ENCODE measurements at places on chromosomes 5 and 9. TPM values are rescaled to one million over a fixed set of nuclear protein-coding genes. Genes with fewer than 3 reads are reported as not detected.
A peak's percentile ranks its signal among the peaks of the same experiment; 100 is the strongest.

GRCh38 chr5:114857941-114858551 is 311.7 kb downstream of the TRIM36 start:
- no peak overlapping the region for H3K27ac ChIP-seq
- H3K36me3 ChIP-seq, result no peaks in the 10 kb centered on the region
- no peak for DNase-seq
- H3K27me3 ChIP-seq, result no peaks in the 10 kb centered on the region

DNA sequence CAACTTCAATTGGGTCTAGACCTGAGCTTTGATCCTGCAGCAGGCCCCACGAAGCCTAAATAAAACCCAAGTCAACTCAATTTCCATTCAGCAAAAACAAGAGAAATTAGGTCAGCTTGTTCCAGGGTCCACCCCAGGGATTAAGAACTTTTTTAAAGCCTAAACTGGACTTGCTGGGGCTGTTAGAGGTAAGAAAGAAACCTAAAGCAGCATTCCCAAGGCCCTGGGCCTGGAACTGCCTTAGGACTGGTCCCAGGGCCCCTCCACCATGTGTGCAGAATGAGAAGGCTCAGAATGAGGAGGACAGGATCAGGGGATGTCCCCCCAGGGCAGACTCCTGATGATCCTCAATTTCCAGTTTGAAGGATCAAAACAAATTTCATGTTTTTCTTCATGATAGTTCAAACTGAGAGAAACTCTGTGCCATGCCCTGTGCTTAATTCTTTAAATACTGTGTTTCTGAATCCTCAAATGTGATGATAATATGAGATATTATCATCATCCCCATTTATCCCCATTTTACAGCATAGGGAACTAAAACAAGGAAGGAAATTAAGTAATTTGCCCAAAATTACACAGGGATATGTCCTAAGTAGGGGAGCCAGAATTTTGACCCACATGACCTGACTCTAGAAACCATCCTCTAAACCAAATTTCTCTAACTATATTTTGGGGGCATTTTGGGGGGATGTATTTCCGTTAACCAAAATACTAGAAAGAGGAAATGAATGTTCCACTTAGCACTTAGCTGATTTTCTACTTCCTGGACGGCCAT is 64.5 kb downstream of the DENND1A start:
- no peaks in the 10 kb centered on the region for H3K27me3 ChIP-seq
- H3K4me1 ChIP-seq, result peaks cover 43% of the 10 kb centered on the region
- H3K36me3 ChIP-seq, result no peaks in the 10 kb centered on the region
- peak overlapping the region; percentile 62 for H3K27ac ChIP-seq
- H3K4me3 ChIP-seq, result no peak overlapping the region

DNA sequence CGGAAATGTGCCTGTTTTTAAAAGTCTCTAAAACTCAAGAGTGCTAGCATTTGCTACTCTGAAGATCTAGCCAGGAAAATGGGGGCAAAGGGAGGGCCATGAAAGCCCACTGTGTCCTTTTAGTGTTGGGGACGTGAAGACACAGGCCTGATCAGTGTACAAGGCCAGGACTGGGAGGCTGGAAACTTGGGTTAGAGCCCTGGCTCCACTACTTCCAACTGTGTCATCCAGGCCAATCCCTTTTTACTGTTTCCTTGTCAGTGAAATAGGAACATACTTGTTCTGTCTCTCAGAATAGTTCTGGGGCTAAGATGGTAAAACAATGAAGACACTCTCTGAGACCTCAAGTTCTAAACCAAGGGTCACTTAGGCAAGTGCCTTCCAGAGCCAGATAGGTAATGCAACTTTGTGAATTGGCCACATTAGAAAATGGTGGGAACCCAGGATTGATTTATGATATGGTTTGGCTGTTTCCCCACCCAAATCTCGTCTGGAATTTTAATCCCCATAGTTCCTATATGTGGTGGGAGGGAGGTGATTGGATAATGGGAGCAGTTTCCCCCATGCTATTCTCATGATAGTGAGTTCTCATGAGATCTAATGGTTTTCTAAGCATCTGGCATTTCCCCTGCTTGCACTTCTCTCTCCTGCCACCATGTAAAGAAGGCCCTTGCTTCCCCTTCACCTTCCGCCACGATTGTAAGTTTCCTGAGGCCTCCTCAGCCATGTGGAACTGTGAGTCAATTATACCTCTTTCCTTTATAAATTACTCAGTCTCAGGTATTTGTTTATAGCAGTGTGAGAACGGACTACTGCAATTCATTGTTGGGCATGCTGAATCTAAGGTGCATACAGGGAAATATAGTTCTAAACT is 30.4 kb upstream of the B4GALT1 start:
- H3K36me3 ChIP-seq, result no peaks in the 10 kb centered on the region
- peak; percentile 52 for DNase-seq
- H3K27ac ChIP-seq, result peak overlapping the region; percentile 70
- no peak overlapping the region for H3K4me3 ChIP-seq
- H3K27me3 ChIP-seq, result no peaks in the 10 kb centered on the region

GRCh38 chr5:135139381-135140134 is 105.5 kb upstream of the PITX1 start:
- H3K4me1 ChIP-seq, result no peaks in the 10 kb centered on the region
- H3K27me3 ChIP-seq, result peaks cover 64% of the 10 kb centered on the region
- no peak for DNase-seq
- H3K36me3 ChIP-seq, result no peaks in the 10 kb centered on the region
- no peak overlapping the region for H3K27ac ChIP-seq
- no peak overlapping the region for H3K4me3 ChIP-seq

GRCh38 chr9:16143947-16144890 is 591.4 kb downstream of the CCDC171 start:
- H3K4me1 ChIP-seq, result no peaks in the 10 kb centered on the region
- no peak overlapping the region for H3K4me3 ChIP-seq
- no peaks in the 10 kb centered on the region for H3K36me3 ChIP-seq
- no peaks in the 10 kb centered on the region for H3K27me3 ChIP-seq

GRCh38 chr9:20558566-20559016 is 63.7 kb downstream of the MLLT3 start:
- no peak overlapping the region for H3K27ac ChIP-seq
- H3K4me3 ChIP-seq, result no peak overlapping the region
- no peak for DNase-seq
- H3K4me1 ChIP-seq, result peaks cover 54% of the 10 kb centered on the region
- no peaks in the 10 kb centered on the region for H3K36me3 ChIP-seq

- H3K27ac ChIP-seq, result no peak overlapping the region
- H3K4me3 ChIP-seq, result no peak overlapping the region
- DNase-seq, result no peak
- no peaks in the 10 kb centered on the region for H3K4me1 ChIP-seq
These were observed 68.0 kb upstream of the FANCC start for GRCh38 chr9:95385521-95385920.

DNA sequence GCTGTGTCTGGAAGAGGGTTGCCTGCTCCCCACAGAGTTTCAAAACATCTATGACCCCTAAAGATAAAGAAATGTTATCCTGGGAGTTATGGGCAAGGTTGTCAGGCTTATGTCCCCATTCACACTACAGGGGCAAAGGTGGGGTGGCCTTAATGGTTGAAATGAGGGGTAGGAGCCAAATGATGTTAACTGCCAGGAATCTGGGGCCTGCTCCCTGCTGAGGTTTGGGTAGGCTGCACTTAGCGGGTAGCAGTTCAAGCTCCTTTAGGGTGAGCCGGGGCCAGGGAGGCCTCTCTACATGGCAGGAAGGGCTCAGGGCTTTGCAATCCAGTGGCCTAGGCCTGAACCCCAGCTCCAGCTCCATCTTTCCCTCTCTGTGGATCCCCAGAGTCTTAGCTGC is 3.0 kb downstream of the FGF18 start:
- peaks cover 89% of the 10 kb centered on the region for H3K4me1 ChIP-seq
- peak overlapping the region; percentile 89 for H3K27ac ChIP-seq
- H3K36me3 ChIP-seq, result no peaks in the 10 kb centered on the region
- peaks cover 11% of the 10 kb centered on the region for H3K27me3 ChIP-seq
- DNase-seq, result no peak

- no peak overlapping the region for H3K4me3 ChIP-seq
- H3K4me1 ChIP-seq, result peaks cover 14% of the 10 kb centered on the region
- DNase-seq, result peak; percentile 16
- H3K27ac ChIP-seq, result no peak overlapping the region
- H3K36me3 ChIP-seq, result no peaks in the 10 kb centered on the region
These were observed 44.5 kb upstream of the NR5A1 start for GRCh38 chr9:124551472-124552272.

DNA sequence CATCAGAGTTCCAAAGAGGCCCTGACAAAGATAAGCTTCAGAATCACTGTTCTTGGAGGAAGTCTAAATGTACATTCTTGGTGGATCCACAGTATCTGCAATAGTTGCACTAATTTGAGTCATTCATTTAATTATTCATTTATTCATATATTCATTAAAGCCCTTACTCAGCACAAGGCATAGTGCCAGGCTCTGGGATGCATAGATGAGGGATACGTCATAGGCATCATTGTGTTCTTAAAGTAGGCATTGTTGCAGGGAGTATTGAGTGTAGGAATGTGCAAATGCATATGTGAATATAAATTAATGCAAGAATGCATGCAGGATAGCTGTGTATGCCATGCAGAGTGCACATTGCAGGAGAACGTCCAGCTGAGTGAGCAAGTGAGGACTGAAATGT is 100.7 kb downstream of the DRD1 start:
- no peaks in the 10 kb centered on the region for H3K36me3 ChIP-seq
- no peak overlapping the region for H3K27ac ChIP-seq
- H3K4me3 ChIP-seq, result no peak overlapping the region
- H3K27me3 ChIP-seq, result peaks cover 41% of the 10 kb centered on the region

- no peak for DNase-seq
- no peak overlapping the region for H3K4me3 ChIP-seq
- no peaks in the 10 kb centered on the region for H3K36me3 ChIP-seq
These were observed 918.3 kb downstream of the NR2F1-AS1 start for GRCh38 chr5:92662741-92663140.

GRCh38 chr9:131264231-131264630 is 12.1 kb downstream of the FAM78A start:
- H3K4me3 ChIP-seq, result no peak overlapping the region
- H3K36me3 ChIP-seq, result peaks cover 35% of the 10 kb centered on the region
- H3K27ac ChIP-seq, result peak overlapping the region; percentile 99
- H3K27me3 ChIP-seq, result no peaks in the 10 kb centered on the region
- DNase-seq, result no peak

GRCh38 chr5:17218353-17219005 is 1.0 kb downstream of the BASP1 start:
- H3K27ac ChIP-seq, result peak overlapping the region; percentile 30
- H3K36me3 ChIP-seq, result no peaks in the 10 kb centered on the region
- peak overlapping the region; percentile 66 for H3K4me3 ChIP-seq

- no peak for DNase-seq
- no peaks in the 10 kb centered on the region for H3K4me1 ChIP-seq
- H3K4me3 ChIP-seq, result no peak overlapping the region
- H3K27me3 ChIP-seq, result peaks cover 82% of the 10 kb centered on the region
These were observed 247.3 kb downstream of the MAN2A1 start for GRCh38 chr5:109936996-109937395.

- peaks cover 6% of the 10 kb centered on the region for H3K4me1 ChIP-seq
- H3K27ac ChIP-seq, result no peak overlapping the region
- no peak overlapping the region for H3K4me3 ChIP-seq
- no peak for DNase-seq
- H3K27me3 ChIP-seq, result no peaks in the 10 kb centered on the region
These were observed 54.0 kb upstream of the HSPB3 start for GRCh38 chr5:54401515-54401914.

- H3K36me3 ChIP-seq, result no peaks in the 10 kb centered on the region
- peak within 1 kb of the TSS; percentile 61 for H3K4me3 ChIP-seq
These were observed at the start of gene LHX2 for GRCh38 chr9:124011460-124012301. Gene LHX2 (plus strand): TSS chr9:124011768. CDS start chr9:124012349, 581 bp downstream.

DNA sequence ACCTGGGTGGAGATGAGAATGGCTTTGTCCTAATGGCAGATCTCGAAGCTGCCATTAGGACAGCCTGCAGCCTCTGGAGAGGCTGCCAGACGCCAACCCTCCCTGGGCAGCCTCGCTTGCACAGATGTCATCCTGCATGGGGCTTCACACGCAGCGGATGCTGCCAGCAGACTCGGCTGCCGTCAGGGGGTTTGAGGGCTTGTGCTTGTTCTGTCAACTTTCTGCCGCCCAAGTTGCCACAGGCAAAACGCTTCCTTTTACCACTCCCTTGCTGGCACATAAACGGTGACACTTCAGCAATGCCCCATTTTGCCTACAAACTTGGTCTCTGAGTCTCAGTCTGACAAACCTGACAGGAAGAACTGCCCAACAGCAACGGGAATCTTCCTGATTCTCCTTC is 24.7 kb downstream of the DAP start:
- peaks cover 19% of the 10 kb centered on the region for H3K36me3 ChIP-seq
- no peak overlapping the region for H3K4me3 ChIP-seq
- no peaks in the 10 kb centered on the region for H3K27me3 ChIP-seq
- H3K27ac ChIP-seq, result peak overlapping the region; percentile 31

GRCh38 chr5:124546643-124547042 is 199.8 kb downstream of the ZNF608 start:
- H3K27me3 ChIP-seq, result no peaks in the 10 kb centered on the region
- no peak overlapping the region for H3K27ac ChIP-seq
- H3K36me3 ChIP-seq, result no peaks in the 10 kb centered on the region
- no peak for DNase-seq

- H3K4me1 ChIP-seq, result peaks cover 9% of the 10 kb centered on the region
- no peaks in the 10 kb centered on the region for H3K36me3 ChIP-seq
- H3K27ac ChIP-seq, result no peak overlapping the region
These were observed 200.2 kb upstream of the TARS1 start for GRCh38 chr5:33240558-33240957.

DNA sequence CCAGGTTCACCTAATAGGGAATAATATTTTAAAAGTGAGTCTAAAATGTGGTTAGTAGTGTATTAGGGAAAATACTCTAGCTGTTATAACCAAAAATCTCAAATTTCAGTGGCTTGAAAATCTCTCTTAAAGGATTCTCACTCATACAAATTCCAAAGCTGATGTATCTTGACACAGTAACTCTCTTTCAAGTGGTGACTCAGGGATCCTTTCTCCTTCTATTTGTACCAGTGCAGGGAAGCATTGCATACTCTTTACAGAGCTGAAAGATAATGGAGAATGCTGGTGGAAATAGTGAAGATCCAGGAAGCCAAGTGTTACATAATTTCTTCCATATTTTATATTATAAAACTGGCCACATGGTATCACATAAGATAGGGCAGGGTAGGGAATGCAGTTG is 560.2 kb upstream of the CDH9 start:
- H3K36me3 ChIP-seq, result no peaks in the 10 kb centered on the region
- no peaks in the 10 kb centered on the region for H3K4me1 ChIP-seq
- H3K27me3 ChIP-seq, result no peaks in the 10 kb centered on the region
- H3K4me3 ChIP-seq, result no peak overlapping the region
- DNase-seq, result no peak

GRCh38 chr9:105670315-105670714 is 8.1 kb downstream of the TAL2 start:
- H3K27me3 ChIP-seq, result peaks cover 10% of the 10 kb centered on the region
- H3K4me1 ChIP-seq, result no peaks in the 10 kb centered on the region
- no peaks in the 10 kb centered on the region for H3K36me3 ChIP-seq

DNA sequence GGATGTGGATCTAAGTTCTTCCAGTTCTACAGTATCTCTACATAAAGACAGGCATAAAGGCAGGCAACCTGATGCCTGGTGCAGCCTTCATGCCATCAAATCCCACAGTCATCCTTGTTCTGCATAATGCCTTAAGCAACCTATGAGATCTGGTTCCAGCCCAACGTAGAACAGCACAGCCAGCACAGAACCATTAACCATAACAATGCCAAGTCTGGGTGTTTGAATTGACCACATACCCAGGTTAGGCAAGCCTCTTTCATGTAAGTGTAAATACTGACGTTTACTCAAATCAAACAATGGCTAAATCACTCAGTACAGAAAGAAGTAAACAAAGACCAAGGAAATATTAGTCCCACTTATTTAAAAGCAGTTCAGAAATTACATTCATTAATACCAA is 195.0 kb downstream of the ADAMTSL1 start:
- no peak overlapping the region for H3K4me3 ChIP-seq
- no peaks in the 10 kb centered on the region for H3K4me1 ChIP-seq

RXFP3 gene
- not detected for total RNA-seq

ISL1 gene
- total RNA-seq, result not detected

SURF6 gene
- 11.6 TPM for total RNA-seq

GABRA1 gene
- not detected for total RNA-seq

ANKRD31 gene
- total RNA-seq, result 0.11 TPM

IRX4 gene
- 18.6 TPM for total RNA-seq

MAMDC2 gene
- total RNA-seq, result 9.0 TPM

FAM240B gene
- total RNA-seq, result not detected
